ENCODE measurements at places on chromosomes 5 and 9. TPM values are rescaled to one million over a fixed set of nuclear protein-coding genes. Genes with fewer than 3 reads are reported as not detected.

- H3K4me3 ChIP-seq: no peak overlapping the region
- no peaks in the 10 kb centered on the region for H3K27me3 ChIP-seq
- H3K4me1 ChIP-seq: peaks cover 98% of the 10 kb centered on the region
Measured at GRCh38 chr5:80184235-80185023, 71.4 kb downstream of the SERINC5 start.

DNA sequence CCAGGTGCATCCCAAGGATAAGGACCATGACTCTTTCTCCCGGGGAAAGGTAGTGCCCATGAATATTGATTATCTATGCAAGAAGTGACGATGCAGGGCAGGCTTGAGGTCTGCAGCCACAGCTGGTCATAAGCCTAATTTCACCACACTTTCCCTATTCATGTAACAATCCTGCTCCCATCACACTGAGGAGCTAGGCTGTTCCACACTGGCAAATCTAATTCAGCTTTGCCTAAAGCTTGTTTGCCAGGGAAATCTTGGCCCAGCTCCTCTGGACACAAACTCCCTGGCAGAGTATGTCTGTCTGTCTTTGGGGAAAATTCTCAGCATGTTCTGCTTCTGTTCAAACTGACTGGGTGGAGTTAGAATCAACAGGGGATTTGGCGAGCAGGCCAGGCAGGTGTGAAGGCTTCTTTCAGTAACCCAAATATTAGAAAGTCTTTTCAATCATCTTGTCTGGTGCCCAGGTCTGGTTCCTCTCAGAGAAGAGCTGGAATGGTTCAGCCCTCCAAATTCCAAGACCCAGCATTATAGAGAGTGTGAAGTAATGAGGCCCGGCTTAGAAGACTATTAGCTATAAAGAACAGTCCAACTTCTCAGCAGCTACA, 88.5 kb upstream of the SPDL1 start:
- DNase-seq: no peak
- H3K4me3 ChIP-seq: no peak overlapping the region
- no peaks in the 10 kb centered on the region for H3K4me1 ChIP-seq
- no peak overlapping the region for H3K27ac ChIP-seq
- no peaks in the 10 kb centered on the region for H3K36me3 ChIP-seq

GRCh38 chr9:128861501-128861900, 20.2 kb downstream of the KYAT1 start:
- H3K36me3 ChIP-seq: no peaks in the 10 kb centered on the region
- no peak overlapping the region for H3K27ac ChIP-seq
- peaks cover 9% of the 10 kb centered on the region for H3K4me1 ChIP-seq

DNA sequence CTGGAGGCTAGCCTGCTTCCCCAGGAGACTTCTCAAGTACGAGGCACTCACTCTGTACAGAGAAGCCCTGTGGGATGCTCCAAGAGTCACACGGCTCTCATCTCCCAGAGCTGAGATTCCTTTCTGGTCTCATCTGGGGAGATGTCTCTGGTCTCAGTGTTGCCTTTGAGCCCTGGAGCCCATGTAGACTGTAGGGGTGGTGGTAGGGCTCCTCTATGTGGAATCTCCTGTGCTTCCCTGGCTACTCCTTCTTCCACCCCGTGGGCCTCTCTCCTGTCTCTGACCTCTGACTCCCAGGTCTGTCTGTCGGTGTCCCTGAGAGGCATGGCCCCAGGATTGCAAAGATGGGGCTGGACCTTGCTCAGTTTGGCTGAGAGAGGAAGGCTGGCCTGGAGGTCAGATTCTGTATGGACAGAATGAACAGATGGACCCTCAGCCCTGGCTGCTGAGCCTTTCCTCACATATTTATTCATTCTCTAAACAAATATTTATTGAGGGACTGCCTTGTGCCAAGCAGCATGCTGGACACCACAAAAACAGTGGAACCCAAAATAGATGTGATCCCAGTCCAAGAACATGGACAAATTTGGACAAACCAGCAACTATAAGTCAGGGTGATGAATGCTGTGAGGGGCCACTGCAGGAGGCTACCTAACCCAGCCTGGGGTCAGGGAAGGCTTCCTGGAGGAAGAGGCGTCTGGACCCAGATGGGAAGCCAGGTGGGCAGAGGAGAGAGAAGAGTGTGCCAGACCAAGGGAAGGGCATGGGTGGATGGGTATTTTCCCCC, 2.6 kb downstream of the CCL19 start:
- no peak overlapping the region for H3K4me3 ChIP-seq
- no peak for DNase-seq
- no peaks in the 10 kb centered on the region for H3K36me3 ChIP-seq
- no peaks in the 10 kb centered on the region for H3K27me3 ChIP-seq

PPP2CA gene
- 108 TPM for total RNA-seq

DNA sequence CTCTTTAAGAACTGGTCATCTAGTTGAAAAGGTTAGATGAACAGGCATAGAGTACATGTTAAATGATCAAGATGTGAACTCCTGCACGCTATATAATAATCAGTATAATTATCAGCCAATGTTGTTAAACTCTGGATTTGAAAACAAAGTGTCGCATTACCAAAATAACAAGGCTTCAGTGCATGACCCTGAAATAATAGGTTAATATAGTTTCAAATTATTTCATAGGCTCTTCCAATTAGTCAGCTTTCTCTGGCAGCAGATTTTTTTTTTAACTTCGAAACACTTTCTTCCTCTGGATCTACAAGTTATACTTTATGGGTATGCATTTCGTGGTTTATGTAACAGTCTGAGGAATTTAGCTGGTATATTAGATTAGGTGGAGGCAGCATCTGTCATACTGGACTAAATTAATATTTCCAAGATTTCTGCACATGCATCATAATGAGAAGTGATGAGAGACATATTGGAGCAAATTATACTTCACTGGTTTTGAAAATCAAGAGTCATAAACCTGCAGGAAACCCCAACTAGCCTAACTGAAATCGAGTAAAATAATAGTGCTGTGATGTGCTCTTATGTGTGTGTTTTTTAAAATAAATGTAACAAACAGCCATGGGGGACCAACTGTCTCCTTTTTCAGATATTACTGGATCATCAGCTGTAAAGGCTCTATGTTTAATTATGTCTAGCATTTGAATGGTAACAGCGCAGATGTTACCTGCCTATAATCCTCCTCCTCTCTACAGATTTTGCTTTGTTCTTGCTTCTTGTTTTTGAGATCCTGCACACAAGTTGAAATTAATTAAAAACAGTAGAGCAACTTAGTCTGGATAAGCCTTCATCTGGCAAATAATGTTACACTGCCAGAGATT, 85.9 kb upstream of the CKMT2 start:
- no peaks in the 10 kb centered on the region for H3K4me1 ChIP-seq
- DNase-seq: no peak
- no peaks in the 10 kb centered on the region for H3K27me3 ChIP-seq
- no peak overlapping the region for H3K4me3 ChIP-seq
- no peak overlapping the region for H3K27ac ChIP-seq
- H3K36me3 ChIP-seq: no peaks in the 10 kb centered on the region

HAPLN1 gene
- total RNA-seq: not detected

- no peak overlapping the region for H3K4me3 ChIP-seq
- no peak overlapping the region for H3K27ac ChIP-seq
- no peaks in the 10 kb centered on the region for H3K27me3 ChIP-seq
- H3K4me1 ChIP-seq: no peaks in the 10 kb centered on the region
Measured at GRCh38 chr5:116959843-116960242, 385.2 kb upstream of the SEMA6A start.

- no peak overlapping the region for H3K4me3 ChIP-seq
- H3K27me3 ChIP-seq: no peaks in the 10 kb centered on the region
- DNase-seq: no peak
Measured at GRCh38 chr5:75856056-75856455, 138.8 kb upstream of the POC5 start.

DNA sequence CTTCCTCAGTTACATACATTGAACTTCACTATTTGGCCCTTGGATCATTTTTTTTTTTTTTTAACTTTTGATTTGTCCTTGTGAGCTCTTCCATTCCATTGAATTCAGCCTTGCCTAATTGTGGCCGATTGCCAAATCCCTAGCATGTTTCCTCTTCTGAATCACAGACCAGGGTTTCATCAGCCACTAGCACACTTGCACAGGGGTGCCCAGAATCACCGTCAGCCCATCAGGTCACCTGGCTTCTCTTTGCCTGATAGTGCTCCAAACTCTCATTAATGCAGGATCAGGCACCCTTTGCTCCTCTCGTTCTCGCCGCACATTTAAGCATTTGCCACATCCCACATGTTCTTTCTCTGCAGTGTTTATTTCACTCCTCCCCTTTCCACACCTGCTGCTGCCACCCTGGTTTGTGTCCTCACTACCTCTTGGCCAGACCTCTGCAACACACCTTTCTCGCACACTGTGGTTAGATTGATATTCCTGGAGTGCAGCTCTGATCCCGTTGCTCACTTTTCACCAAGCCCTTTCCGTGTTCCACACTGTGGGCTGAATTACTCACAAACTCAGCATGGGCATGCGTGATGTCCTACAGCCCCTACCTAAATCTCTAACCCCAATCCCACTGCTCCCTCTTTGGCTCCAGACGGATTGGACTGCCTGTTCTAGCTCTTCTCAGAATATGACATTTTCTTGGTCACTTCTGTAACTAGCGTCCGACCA, 9.8 kb downstream of the PIK3R1 start:
- H3K36me3 ChIP-seq: peaks cover 18% of the 10 kb centered on the region
- H3K27ac ChIP-seq: no peak overlapping the region
- no peak overlapping the region for H3K4me3 ChIP-seq
- H3K4me1 ChIP-seq: peaks cover 92% of the 10 kb centered on the region
- no peaks in the 10 kb centered on the region for H3K27me3 ChIP-seq
